ENCODE measurements at places on chromosomes 1 and 21.
A peak's percentile ranks its signal among the peaks of the same experiment; 100 is the strongest.

- DNase-seq, result no peak
Measured at GRCh38 chr1:94056996-94057395, 64.0 kb downstream of the ABCA4 start.

DNA sequence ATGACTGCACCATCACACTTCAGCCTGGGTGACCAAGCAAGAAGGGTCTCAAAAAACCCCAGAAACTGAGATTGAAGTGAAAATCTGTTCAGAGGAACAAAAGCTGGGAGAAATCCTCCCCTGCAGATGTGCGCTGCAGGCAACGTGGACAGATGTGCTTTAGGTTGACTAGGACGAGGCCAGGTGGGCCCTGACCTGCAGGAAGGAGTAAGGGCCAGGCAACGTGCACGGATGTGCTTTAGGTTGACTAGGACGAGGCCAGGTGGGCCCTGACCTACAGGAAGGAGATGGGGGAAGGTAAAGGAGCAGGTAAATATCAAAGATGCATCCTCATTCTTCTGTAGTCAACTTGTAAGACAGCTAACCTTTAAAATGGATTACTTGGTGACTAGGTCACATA is 2.5 kb upstream of the KRTAP12-1 start:
- DNase-seq, result no peak

GRCh38 chr1:156927215-156928042 is 7.0 kb downstream of the LRRC71 start:
- DNase-seq, result peak; percentile 36

GRCh38 chr1:7536891-7537591 is 234.1 kb upstream of the VAMP3 start:
- no peak for DNase-seq

- no peak for DNase-seq
Measured at GRCh38 chr1:111988743-111989453, 570 bp downstream of the KCND3 start.

GRCh38 chr1:78619803-78620579 is at the start of gene IFI44L:
Gene IFI44L (plus strand): TSS chr1:78620448. CDS start chr1:78627916, 7,468 bp downstream.
- peak; percentile 55 for DNase-seq

- no peak for DNase-seq
Measured at GRCh38 chr1:76613886-76614285, 253.4 kb upstream of the ST6GALNAC5 start.

GRCh38 chr1:47192458-47193384 is 2.9 kb upstream of the PDZK1IP1 start:
- DNase-seq, result peak; percentile 40

GRCh38 chr1:147812799-147813198 is 52.4 kb upstream of the GJA5 start:
- DNase-seq, result no peak

Data from stimulated activated CD8-positive, alpha-beta memory T cell treated with anti-CD3 and anti-CD28 coated beads, Interleukin-12 subunit alpha, Interleukin-12 subunit beta, amount 100 ng/mL, for 1 hour (primary cell).